H1 (cell line): ENCODE measurements at places on chromosomes 1 and 21.
A peak's percentile ranks its signal among the peaks of the same experiment; 100 is the strongest.

GRCh38 chr1:205052690-205053089, 9.7 kb downstream of the CNTN2 start:
- no peak for DNase-seq

DNA sequence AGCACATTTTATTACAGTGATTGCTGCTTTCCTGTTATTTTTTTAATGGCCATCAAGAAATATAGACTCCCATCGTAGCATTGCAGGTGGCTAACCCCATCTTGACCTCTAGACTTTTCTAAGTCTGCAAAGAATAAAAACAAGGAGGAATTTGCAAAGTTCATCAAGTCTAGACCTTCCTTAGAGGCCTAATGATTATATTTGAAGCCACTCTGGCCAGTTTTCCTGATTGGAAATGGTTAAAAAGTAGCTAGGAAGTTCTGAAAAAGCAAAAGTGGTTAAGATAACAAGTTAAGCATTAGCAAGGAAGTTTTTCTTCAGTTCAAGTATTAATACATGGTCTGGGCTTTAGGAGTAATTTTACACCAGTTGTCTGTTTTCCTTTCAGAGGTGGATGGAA, 16.7 kb upstream of the KCNJ15 start:
- DNase-seq = no peak

DNA sequence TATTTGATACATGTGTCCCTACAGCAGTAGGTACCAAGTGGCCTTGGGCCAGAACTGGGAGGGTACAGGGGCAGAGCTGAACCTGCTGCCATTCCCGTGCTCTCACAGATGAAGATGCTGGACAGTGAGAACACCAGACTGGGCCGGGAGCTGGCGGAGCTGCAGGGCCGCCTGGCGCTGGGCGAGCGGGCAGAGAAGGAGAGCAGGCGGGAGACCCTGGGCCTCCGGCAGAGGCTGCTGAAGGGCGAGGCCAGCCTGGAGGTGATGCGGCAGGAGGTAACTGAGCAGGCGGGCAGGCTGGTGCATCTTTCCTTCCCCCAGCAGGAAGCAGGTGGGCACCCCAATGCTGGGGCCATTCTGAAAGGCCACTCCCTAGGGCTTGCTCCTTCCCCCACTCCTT, 21.9 kb downstream of the MFAP2 start:
- no peak for DNase-seq

DNA sequence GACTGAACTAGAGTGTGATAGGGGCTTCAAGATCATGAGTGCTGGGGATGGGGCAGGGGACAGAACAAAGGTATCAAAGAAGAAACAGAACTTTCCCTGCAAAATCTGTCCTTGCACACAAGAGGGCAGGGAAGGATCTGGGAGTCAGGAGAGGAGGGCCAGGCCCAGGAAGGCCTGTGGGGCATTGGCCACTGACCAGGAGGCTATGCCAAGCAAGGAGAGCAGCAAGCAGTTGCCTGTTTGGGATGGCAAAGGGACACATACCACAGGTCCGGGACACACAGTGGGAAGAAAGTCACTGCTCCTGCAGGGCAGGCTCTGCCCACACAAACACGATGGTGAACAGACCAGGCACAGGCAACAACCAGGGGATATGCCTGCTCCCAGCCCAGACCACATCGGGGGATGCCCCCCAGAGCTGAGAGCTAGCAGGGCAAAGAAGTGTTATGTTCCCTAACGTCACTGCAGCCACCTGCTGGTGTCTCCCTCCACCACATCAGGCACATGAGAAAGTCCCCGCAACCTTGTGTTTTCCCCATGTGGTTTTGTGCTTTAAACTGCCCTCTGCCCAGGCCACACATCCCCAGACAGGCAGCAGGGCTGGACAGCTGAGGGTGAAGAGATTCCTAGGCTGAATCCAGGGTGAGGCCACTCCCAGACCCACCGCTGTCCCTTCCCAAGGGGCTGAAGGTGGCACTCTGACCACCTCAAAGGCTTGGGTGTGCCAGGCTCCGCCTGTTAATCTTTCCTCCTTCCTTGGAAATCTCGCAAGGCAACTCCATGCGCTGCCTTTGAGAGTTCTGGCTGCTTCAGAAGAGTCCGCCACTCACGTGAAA, 53.6 kb downstream of the KIF21B start:
- DNase-seq = no peak

- DNase-seq = peak; percentile 51
Measured at GRCh38 chr1:235357485-235358373, 9.5 kb upstream of the TBCE start.

DNA sequence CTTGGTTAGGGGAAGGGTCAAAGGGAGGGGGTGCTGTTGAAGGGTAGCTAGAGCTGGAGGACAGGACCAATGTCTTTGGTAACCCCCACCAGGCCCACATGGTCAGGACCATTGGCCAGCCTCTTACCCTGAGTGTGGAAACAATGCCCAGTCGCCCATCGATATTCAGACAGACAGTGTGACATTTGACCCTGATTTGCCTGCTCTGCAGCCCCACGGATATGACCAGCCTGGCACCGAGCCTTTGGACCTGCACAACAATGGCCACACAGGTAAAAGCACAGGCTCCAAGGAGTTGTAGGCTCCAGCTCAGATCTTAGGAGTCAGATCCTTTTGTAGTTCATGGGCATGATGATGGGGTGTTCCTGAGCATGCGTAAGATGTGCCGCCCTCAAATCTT, 3.8 kb downstream of the CA14 start:
- no peak for DNase-seq

- no peak for DNase-seq
Measured at GRCh38 chr1:96703186-96703585, 18.4 kb upstream of the PTBP2 start.

- DNase-seq = no peak
Measured at GRCh38 chr1:183654706-183655105, 1.6 kb upstream of the APOBEC4 start.

DNA sequence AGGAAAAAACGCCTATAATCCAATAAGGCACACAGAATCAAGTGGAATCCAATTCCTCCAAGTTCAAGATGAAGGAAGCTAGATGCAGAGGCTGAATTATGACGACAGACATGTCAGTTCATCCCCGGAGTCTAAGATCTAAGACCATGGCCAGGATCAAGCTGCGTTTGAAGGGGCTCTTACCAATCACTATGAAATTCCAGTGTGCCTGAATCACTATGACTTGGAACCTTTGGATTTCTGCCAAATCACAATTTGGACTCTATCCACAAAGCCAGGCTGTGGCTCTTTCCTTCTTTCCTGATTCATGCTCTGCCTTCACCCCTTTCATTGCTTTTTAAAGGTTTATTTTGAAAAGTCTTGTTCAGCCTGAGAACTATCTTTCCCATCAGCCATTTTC, 17.1 kb downstream of the OLIG2 start:
- no peak for DNase-seq

GRCh38 chr1:185401019-185401418, 84.0 kb upstream of the IVNS1ABP start:
- DNase-seq = peak; percentile 52

- no peak for DNase-seq
Measured at GRCh38 chr1:80535466-80535865, 1265.3 kb upstream of the ADGRL2 start.

- DNase-seq = no peak
Measured at GRCh38 chr21:31554511-31555022, 104.9 kb upstream of the SOD1 start.

GRCh38 chr1:78226784-78227183, 181.0 kb downstream of the GIPC2 start:
- no peak for DNase-seq

- DNase-seq = no peak
Measured at GRCh38 chr21:38384675-38385426, 113.4 kb downstream of the ERG start.

GRCh38 chr1:27787895-27788294, 14.9 kb downstream of the STX12 start:
- no peak for DNase-seq

DNA sequence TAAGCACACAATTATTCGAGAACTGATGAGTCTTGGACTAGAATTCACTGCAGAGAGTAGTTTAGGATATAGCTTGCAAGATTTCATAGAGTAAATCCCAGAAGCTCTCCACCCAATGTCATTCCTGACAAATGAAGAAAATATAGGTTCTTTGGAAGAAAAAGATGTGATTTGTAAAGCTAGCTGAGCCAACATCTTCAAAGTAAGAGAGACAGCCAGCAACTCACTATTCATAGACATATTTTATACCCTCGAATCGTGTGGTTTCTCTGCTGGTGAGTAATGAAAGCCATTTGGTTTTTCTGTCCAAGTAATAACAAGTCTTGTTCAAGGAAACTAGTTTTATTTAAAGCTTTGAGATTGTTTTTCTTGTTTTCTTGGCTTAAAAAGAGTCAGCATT, 165.7 kb upstream of the SYT6 start:
- DNase-seq = no peak

- DNase-seq = no peak
Measured at GRCh38 chr1:8447616-8448150, 129.8 kb downstream of the SLC45A1 start.

- DNase-seq = no peak
Measured at GRCh38 chr1:221740993-221741702, 741 bp downstream of the DUSP10 start.

GRCh38 chr1:175191659-175192058, 917 bp downstream of the KIAA0040 start:
- no peak for DNase-seq

DNA sequence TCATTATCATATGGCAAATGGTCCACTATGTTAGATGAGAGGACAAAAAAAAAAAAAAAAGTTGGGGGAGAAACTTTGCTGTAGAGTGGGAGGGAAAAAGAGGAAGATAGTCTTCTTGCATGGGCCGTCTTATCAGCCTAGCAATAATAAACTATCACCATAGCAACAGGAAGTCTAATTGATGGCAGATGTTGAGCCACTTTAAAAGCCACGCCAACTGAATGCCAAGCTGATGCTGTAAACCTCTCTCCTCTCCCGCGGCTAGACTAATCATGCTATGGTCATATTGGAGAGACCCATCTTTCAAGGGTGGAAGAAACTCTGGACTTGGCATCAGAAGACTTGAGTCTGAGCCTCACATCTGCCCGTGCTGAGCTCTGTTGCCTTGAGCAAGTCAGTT, 122.2 kb upstream of the HOOK1 start:
- no peak for DNase-seq

DNA sequence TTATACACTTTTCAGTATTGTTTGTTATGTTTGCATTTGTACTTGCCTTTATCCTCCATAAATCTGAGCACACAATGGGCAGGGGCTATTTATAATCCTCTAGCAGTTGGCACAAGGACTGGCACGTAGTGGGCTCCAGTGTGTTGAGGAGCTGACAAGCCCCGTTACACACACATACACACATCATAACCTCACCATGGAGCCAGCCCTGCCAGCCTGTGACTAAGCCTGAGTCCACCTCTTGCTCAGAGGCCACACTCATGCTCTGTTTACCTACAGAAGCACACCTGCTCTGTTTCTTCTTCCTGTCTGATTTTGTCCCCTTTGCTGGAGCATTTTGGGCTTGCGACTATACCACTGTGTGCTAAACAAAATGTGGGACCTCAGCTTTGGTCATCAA, 64.5 kb upstream of the SPATA6 start:
- DNase-seq = no peak

GRCh38 chr21:29166853-29167252, 36.4 kb downstream of the MAP3K7CL start:
- no peak for DNase-seq

DNA sequence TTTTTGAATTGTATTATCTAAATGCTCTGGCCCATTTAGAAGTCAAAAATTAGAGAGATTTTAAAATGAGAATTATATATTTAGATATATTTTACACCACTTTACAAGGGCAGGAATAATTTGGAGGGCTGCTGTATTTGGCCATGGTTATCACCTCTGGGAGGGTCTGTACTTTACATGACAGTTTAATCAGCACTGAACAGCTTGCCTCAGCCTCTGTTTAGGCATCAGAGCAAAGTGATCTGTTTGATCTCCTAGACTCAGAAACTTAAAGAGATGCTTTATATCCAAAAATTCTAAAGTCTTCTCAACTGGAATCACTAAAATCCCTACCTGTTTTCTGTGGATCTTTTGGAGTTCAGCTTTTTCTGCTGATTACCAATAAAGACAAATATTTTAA, 5.4 kb upstream of the SPTA1 start:
- no peak for DNase-seq

GRCh38 chr1:212753749-212754148, 37.8 kb downstream of the NSL1 start:
- DNase-seq = no peak

GRCh38 chr1:62781841-62782543, 1.9 kb upstream of the ATG4C start:
- DNase-seq = no peak

DNA sequence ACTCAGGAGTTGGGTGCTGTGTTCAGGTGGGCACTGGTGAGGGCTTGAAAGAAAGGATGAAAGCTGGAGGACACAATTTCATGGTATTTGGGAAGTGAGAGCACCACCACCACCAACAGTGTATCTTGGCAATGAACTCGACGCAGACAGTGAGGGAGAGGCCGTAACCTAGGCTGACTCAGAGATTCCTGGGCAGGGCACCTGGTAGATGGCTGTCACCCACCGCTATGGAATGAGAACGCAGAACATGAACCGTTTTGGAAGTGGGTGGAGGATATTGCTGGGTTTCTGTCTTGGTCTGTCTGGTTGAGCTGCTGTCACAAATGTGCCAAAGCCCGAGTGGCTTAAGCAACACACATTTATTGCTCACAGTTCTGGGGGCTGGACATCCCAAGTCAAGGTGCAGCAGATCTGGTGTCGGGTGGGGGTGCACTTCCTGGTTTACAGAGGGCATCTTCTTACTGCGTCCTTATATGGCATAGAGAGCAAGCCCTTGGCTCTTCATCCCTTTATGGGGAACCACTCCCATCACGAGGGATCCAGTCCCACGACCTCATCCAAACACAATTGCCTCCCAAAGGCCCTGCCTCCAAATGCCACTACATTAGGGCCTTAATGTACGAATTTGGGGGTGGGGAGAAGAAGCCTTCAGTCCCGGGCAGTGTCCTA, 246.3 kb downstream of the SIPA1L2 start:
- no peak for DNase-seq

DNA sequence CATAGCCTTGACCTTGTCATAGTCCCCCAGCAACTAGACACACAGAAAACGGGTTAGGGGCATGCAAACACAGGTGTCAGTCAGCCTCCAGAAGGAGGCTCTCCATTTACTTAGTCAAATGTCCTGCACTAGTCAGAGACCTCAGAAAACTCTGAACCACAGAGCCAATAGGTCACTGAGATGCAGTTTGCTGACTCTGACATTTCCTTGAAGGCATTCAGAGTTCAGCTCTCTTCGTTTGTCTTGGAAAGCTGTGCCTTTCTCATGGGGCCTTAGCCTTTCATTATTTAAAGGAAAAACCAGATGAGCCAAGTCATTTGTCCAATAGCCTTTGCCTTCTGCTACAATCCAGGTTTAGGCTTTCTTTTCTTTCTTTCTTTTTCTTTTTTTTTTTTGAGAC, 3.5 kb downstream of the OLFML2B start:
- DNase-seq = no peak

- DNase-seq = no peak
Measured at GRCh38 chr1:238005116-238005515, 114.4 kb upstream of the ZP4 start.
